ENCODE measurements at places on chromosomes 2 and 18.

DNA sequence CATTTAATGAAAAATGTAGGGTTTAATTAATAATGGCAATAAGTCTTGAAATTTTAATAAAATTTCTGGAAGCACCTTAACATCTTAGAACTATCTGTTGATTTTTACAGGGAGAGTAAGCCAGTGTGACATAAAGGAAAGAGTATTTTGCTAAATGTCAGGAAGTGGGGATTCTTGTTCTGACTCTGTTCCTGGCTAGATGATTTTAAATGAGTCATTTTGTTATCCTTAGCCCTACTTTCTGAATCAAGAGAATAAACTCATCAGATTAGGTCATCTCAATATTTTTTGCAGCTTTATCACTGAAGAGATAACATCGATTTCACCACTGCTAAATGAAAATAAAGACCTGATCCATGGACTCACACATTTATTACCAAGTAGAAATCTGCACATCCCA is 377.5 kb upstream of the CYRIA start:
- DNase-seq: no peak

DNA sequence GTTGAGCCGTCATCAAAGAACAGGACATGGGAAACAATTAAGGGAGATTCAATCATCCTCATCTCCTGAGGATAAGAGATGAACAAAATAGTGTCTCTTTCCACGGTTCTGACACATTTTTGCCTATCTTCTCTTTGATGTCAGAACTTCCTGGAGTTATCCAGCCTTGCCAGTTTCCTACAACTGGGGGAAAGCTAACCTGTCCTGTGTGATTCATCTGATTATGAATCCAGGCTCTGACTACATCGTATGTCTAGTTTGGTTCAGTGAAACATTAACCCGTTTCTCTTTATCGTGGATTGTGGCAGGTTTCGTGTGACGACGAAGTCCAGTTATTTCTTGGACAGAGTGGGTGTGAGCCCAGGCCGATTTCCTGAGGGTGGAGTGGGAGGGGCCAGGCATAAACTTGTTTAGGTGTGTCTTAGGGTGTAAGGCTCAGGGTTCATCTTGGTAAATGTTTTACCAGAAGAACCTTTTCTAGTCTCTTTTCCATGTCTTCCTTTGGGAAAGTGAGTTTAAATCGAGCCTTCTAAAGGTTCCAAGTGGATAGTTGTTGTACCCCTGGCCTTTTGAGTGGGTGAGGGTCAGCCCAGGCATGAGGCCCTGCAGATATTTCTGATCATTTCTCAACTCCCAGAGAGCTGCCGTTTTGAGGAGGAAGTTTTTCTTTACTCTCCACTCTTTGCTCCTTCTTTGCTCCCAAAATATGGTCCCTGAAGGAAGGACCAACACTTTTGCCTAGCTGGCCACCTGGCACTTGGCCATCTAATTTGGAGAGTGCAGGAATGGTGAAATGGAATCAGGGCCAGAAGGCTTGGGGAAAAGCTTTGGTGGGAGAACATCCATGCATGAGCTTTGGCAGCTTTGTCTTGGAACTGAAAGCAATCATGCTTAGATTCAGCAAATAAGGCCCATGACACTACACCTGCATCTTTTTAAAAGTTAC is 50.4 kb upstream of the FZD5 start:
- no peak for DNase-seq

GRCh38 chr2:160477032-160477431 is 16.6 kb downstream of the RBMS1 start:
- no peak for DNase-seq

DNA sequence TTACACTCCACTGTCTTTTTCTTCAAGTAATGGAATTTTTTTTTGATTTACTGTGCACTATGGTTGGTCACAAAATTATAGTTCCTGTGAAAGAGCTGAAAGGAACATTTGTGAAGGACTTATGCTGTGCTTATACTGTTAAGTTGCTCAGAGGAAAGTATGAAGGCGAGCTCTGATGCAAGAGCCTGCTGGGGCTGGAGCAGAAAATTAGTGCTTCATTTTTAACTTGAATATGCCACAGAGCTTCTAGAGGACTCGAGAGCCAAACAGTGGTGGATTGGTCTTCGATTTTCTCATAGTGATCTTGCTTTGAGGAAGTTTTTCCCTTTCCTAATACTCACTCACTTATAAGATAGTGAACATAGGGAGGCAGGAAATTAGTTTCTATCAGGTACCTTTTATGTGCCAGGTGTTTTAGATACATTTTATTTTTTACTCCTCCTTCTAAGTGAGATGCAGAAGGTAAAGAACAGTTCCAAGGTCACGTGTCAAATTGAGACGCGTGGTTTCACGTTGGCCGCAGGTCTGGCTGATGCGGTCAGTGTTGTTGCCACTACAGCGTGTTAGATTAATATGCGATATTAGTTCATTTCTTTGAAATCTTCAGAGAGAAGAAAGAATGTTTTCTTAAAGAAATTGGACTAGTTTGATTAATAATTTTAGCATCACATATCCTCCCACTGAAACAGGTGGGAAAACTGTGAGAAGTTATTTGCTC is 20.2 kb downstream of the GATA6 start:
- DNase-seq: no peak

DNA sequence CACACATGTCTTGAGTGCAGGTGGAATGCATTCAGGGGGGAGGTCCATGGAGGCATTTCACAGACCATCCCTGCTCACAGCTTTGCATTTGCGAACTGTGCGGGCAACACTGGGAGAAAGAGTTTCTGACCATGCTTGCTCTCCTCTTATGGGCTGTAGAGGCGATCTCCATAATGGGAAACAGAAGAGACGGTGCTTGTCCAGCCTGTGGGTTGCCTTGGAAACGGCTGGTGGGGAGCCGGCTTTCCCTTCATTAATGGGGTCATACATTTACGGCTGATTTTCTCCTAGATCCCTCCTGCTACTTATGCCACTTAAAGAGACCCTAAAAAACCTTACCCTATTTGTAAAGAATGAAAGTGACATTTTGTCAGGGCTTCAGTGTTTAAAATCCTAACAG is 147.4 kb downstream of the SOX11 start:
- DNase-seq: no peak

DNA sequence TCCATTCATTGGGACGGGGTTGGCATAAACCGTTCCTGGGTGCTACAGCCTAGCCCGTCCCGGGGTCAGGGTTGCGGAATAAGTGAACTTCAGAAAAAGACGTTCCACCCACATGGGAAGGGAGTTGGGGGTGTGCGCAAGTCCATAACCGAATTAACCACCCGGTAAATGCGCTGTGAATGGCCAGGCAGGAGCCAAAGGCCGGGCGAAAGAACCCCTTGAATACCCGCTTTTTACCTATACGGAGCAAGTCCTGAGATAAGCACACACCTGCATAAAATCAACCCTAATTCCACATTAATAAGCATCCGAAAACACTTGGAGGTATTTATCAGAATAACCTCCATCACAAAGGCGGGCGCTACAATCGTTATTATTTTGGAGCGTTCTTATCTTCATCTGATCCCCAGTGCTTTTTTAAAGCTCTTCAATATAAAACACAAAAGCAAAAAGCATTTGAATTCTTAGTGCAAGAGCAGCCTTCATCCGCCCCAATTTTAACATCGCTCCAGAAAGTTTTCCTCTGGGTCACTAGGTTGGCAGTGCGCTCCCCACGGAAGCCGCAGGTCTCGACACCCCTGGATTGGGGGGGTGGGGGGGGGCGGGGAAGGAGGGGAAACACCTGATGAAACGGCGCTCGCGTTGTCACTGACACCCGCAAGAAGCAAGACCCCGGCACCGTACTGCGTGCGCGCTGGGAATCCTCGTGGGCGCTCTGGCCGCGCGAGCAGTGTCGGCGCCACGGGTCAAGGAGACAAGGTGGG is 1.2 kb downstream of the SATB2 start:
- DNase-seq: no peak

DNA sequence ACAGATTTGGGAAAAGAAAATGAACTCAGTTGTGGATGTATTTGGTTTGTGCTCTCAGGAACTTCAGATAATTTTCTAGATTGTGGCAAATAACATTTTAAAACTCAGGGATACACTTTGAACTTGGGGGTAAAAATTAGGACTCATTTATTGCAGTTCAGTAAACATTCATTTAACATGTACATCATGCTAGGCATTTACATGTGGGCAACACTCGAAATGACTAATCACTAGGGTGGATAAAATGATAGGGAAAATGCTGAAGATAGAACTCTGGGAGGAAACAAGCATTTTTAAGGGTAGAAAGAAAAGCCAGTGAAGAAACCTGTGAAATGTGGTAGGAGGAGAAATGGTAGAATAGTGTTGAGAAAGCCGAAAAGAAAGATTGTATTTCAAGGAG is 7.8 kb downstream of the FAM117B start:
- DNase-seq: no peak

DNA sequence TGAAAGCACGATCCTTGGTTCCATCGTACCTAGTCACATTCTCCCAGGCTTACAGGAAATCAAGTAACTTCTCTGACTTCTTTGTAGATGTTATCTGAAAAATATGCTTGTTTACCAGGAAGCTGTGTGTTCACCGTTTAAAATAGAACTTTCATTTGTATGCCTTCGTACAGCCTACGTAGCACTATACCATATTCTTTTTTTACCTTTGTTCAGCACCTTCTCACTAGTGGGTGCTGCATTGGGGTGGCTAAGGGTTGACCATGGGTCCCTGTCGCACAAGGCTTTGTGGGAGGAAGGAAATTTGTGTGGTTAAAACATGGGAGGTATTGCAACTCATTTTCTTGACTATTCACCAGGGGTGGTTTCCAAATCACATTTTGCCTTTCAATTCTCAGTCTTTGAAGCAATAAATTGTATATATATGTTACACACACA is 16.6 kb downstream of the MALT1 start:
- no peak for DNase-seq

GRCh38 chr2:238510911-238511613 is 84.3 kb downstream of the ASB1 start:
- no peak for DNase-seq

GRCh38 chr2:11716689-11717321 is 29.6 kb upstream of the LPIN1 start:
- DNase-seq: no peak

DNA sequence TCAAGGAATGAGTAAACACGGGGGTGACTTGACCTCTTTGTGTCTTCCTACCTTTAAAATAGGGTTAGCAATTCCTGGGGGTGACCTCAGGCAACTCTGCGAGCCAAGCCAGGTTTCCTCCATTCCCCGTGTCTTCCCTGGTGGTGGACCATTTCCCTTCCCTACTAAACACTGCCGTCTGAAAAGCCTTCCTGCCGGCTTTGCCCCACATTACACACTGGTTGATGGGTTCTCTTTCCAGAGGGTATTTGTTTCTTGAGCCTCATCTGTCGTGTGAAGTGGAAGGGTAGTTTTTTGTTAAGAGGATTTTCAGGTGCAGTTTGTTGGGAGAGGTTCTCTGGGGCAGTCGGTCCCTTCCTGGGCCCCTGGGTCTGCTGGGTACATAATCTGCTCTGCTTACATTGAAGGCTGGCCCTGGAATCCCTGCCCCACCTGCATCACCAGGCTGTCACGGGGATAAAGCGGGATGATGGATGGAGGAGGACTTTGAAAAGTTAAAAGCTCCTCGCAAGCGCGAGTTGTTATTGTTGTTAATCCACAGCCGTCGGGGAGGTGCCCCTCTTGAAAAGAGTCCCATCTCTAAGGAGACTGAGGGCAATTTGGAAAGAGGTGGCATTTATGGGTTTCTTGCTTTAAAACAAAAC is 175.4 kb upstream of the SPRED2 start:
- DNase-seq: no peak

DNA sequence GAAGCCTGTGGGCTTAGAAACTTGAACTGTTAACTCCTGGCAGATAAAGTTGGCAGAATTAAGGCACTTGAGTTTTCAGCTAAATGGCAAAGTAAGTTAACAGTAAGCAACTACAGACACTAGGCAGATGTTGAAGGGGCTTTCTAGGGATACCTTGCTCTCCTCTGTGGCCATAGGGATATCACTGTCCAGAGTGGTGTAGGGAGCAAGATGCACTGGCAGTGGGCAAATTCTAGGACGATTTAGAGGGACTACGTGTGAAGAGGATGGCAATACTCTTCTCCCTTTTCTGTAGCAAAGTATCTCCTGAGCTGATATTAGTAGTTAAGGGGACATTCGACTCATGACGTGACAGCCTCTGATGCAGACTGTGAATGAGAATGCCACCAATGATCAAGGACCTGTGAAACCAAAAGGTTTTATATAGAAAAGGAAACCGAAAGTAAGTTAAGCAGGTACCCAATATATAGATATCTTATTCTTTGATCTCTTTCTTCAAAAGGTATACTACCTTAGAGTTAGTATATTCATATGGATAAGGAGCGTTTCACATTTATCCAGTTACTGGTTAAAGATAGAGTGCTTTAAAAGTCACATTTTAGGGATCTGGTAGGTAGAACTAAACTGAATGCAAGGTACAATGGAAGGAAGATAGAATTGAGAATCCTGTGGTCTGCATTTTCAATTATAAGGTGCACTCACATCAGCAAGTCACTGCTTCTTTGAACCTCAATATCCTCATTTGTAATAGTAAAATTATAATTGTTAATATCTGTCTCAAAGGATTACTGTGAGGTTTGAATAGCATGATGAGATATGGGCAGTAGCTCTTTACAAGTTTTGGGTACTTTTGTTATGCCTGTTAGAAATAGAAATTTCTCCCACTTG is 106.4 kb downstream of the KCNH7 start:
- peak; percentile 16 for DNase-seq

- no peak for DNase-seq
Measured at GRCh38 chr18:10403708-10404107, 50.7 kb upstream of the APCDD1 start.

- DNase-seq: no peak
Measured at GRCh38 chr2:232887171-232887850, 17.2 kb downstream of the SNORC start.

DNA sequence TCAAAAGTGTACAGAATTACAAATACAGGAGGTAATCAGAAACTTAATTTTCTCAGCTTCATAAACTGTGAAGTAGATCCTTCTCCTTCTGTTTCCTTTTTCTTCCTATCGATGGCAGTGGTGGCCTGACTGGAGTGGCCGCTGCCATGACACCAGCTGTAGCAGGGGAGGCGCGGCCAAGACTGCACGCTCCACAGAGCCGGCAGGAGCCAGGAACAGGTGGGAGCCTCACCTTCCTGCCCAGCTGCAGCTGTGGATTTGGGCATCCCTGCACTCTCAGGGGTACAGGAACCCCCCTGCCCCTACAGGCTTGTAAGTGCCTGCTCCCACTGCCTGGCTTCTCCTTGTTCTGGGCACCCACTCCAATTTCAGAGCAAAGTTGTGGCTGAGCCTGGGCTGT is 76.1 kb downstream of the EPB41L3 start:
- no peak for DNase-seq

DNA sequence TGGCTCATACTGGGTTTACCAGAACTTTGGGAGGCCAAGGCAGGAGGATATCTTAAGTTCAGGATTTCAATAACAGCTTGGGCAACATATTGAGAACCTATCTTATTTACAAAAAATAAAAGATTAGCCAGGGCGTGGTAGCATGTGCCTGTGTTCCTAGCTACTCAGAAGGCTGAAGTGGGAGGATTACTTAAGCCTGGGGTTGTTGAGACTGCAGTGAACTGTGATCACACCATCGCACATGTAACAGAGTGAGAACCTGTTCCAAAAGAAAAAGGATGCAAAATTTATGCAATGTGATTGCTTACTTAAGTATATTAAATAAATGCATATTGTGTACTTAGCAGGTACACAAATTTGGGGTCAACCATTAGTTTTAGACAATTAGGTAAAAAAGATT is 768.9 kb upstream of the CDH7 start:
- DNase-seq: no peak
